Activated CD8-positive, alpha-beta memory T cell treated with anti-CD3 and anti-CD28 coated beads, Interleukin-2, amount 10 ng/mL, durations not matched to agents 7 days and 5 days (primary cell): ENCODE measurements at places on chromosomes 2 and 18. TPM values are rescaled to one million over a fixed set of nuclear protein-coding genes. Genes with fewer than 3 reads are reported as not detected.
A peak's percentile ranks its signal among the peaks of the same experiment; 100 is the strongest.

- no peak for DNase-seq
Measured at GRCh38 chr2:239028253-239028619, 180.4 kb downstream of the TWIST2 start.

GRCh38 chr2:101307950-101308431 is 510 bp downstream of the RNF149 start:
- DNase-seq, result peak; percentile 60

DNA sequence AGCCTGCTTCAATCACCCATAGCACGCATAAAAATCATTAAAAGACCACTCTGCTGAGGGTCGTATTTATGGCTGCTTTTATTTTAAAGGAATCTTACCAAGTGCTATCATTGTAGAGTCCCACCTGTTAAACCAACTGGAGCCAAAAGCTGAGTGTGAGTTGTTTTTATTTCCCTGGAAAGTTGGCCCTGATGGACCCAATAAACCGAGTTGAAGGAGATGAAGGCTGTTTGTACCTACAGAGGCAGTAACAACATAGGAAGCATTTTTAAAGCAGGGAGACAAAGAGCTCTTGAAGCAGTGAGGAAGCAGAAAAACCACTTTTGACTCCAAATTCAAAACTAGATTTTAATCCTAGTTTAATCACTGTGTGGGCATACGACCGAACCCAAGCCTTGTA is 6.4 kb downstream of the MBOAT2 start:
- no peak for DNase-seq

DNA sequence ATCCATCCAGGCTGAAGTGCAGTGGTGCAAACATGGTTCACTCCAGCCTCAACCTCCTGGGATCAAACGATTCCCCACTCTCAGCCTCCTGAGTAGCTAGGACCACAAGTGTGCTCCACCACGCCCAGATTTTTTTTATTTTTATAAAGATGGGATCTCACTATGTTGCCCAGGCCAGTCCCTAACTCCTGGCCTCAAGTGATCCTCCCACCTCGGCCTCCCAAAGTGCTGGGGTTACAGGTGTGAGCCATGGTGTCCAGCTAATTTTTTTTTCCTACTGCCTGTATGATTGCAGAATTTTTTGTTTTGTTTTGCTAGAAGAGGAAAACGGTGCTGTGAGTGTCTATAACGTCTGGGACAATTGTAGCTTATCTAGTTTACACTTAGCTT is 38.3 kb downstream of the ADI1 start:
- no peak for DNase-seq

DNA sequence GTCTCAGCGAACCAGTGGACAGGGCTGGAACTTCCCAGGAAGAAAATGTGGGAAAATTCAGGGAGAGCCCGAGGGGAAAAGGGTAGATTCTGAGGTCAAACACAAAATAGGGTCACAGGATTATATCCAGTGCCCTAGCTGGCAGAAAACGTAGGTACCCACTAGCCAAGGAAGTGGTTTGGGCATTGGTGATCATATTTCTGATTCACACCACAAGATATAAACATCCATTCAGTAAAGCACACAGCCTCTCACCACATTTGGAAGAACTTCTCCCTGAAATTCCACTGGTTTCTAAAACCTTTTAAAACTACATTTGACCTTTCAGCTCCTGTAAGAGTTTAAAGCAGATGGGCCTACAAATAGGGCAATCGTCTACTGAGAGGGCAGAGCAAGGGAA is 186.9 kb downstream of the TTC32 start:
- no peak for DNase-seq

- DNase-seq, result no peak
Measured at GRCh38 chr2:222485367-222486211, 61.2 kb downstream of the SGPP2 start.

GRCh38 chr2:234339011-234339410 is 157.9 kb downstream of the ARL4C start:
- DNase-seq, result no peak

DNA sequence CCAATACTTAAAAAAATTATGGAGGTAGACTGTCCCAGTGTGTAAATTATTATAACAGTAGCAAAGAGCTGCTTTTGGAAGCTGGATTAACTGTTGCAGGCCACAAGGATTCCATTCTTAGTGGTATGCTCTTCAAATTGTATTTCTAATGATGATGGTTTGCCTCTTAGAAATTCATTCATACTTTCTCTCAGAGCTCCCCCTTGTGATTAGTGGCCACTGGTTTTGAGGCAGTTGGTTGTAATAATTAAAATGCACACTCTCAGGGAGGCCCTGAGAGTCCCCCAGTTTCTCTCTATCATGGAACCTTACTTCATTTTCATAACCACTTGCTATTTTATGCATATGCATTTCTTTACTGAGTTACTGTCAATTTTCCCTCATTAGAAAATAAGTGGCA is 122.5 kb downstream of the PLA2R1 start:
- DNase-seq, result no peak

GRCh38 chr2:66428986-66429612 is 5.8 kb upstream of the MEIS1 start:
- DNase-seq, result no peak

GRCh38 chr2:29423061-29423666 is 307.9 kb downstream of the CLIP4 start:
- DNase-seq, result no peak

- no peak for DNase-seq
Measured at GRCh38 chr18:13622751-13623150, 103.6 kb downstream of the FAM210A start.

Gene MYO7B
- 0.26 TPM for total RNA-seq

Gene ST8SIA5
- total RNA-seq, result 0.23 TPM

Gene CCDC141
- total RNA-seq, result 8.8 TPM

Gene GALR1
- not detected for total RNA-seq

Gene ZBTB7C
- not detected for total RNA-seq

Gene RGPD4
- 0.35 TPM for total RNA-seq

Gene RELCH
- 41.2 TPM for total RNA-seq

Gene OTX1
- 0.26 TPM for total RNA-seq
